ENCODE measurements at places on chromosomes 1 and 21.

- DNase-seq = no peak
Measured at GRCh38 chr1:152879559-152880198, 1.6 kb downstream of the SMCP start.

GRCh38 chr1:51415963-51416362, 85.6 kb upstream of the TTC39A start:
- no peak for DNase-seq

GRCh38 chr1:106072909-106073600, 983.4 kb upstream of the PRMT6 start:
- DNase-seq = no peak

GRCh38 chr1:227887697-227888403, 59.9 kb downstream of the WNT9A start:
- DNase-seq = no peak

- no peak for DNase-seq
Measured at GRCh38 chr1:20361805-20362381, 71.2 kb downstream of the VWA5B1 start.

Data from esophagus squamous epithelium (tissue), 5 donors.